Stimulated activated CD8-positive, alpha-beta memory T cell treated with anti-CD3 and anti-CD28 coated beads, Interleukin-7, amount 100 ng/mL, for 1 hour (primary cell): ENCODE measurements at places on chromosomes 12 and 14.

- no peak for DNase-seq
These were observed 155.2 kb downstream of the LRIG3 start for GRCh38 chr12:58765076-58765475.

- no peak for DNase-seq
These were observed 111.0 kb upstream of the PZP start for GRCh38 chr12:9319044-9319841.

DNA sequence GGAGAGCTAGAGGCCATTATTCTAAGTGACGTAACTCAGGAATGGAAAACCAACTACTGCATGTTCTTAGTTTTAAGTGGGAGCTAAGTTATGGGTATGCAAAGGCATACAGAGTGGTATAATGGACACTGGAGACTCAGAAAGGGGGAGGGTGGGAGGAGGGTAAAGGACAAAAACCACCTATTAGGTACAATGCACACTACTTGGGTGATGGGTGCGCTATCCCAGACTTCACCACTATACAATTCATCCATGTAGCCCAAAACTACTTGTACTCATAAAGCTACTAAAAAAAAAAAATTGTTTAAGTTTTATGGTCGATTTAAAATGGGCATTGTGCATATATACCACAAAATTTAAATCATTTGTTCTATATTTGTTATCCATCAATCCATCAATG, 24.3 kb downstream of the SLC41A2 start:
- DNase-seq, result no peak

DNA sequence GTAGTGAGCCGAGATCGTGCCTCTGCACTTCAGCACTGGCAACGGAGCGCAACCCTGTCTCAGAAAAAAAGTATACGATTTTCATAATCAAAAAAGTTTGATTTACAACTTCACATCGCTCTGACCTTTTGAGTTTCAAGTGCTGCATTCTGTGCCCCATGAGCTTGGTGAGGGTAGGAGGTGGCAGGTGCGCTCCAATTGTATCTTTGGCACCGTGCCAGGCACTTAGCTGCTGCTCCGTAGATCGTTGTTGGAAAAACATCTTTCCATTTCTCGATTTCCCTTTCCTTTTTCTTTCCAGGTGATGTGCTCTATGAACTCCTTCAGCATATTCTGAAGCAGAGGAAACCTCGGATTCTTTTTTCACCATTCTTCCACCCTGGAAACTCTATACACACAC, 203.7 kb downstream of the ETV6 start:
- no peak for DNase-seq

DNA sequence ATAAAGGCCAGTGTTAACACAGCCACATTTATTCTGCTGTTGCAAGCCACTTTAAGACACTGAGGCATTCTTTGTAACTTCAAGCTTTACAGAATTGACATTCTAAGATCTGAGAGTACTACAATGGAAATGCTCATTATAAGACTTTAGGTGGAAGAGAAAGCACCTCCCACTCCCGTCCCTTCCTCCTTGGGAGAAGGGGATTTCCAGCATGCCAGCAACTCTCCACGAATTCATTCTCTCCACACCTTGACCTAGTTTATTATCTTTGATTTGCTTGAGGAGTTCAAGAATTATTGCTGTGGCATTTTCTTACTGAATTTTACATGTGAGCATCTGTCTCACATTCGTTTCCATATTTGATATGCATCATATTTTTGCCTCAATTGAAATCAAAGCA, 644.4 kb upstream of the MIS18BP1 start:
- DNase-seq, result no peak

DNA sequence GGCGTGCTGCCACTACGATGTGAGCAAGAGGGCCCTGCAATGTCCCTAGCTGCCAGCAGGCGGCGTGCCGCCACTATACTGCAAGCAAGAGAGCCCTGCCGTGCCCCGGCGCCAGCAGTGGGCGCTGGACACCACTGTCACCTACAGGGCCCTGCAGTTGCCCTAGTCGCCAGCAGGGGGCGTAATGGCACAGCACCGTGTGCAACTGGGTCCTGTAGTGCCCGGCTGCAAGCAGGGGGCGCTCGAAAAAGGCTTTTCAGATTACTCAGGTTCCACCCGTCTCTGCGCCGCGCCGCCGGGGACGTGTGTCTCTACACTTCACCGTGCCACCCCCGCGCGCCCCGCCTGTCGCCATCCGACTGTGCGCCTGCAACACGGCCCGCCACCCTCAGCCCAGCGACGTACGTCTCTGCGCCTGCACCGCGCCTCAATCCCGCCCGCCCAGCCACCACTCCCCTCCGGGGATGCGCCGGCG, 1356.9 kb downstream of the TMEM121 start:
- DNase-seq, result no peak

- DNase-seq, result no peak
These were observed 1292.2 kb upstream of the TMEM132C start for GRCh38 chr12:126974779-126975178.

GRCh38 chr14:19828314-19828713, 24.7 kb downstream of the OR4N2 start:
- DNase-seq, result no peak

DNA sequence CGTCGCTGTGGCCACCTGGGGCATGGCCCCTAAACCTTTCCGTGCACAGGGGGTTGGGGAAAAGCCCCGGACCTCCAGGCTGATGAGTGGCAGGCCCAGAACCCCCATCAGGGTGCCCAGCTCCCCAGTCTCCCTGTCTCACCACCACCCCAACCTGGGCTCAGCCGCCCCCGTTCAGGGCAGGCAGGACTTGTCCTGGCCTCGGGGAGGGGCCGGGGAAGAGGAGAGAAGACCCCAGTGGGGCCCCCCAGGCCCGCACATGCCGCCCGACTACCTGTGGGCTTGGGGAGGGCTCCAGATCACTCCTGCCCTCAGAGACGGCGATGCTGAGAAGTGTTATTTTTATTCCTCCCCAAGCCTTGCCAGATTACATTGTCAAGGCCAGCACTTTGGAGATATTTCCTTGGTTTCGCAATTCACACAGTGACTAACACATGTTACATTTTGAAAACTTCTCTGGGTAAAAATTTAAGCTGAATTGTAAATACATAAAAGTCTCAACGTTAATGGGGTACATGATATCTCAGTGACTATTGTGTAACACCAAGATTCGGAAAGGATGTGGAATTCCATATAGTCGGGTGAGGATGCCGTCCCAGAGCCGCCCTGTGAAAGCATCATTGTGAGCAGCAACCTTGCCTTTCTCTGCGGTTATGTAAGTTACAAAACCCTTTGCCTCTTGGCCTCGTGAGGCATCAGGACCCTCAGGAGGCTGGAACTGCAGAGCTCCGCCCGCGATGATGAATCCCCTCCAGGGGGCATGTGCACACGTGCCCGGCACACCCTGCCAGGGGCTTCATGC, 85.6 kb upstream of the DIO3 start:
- no peak for DNase-seq

DNA sequence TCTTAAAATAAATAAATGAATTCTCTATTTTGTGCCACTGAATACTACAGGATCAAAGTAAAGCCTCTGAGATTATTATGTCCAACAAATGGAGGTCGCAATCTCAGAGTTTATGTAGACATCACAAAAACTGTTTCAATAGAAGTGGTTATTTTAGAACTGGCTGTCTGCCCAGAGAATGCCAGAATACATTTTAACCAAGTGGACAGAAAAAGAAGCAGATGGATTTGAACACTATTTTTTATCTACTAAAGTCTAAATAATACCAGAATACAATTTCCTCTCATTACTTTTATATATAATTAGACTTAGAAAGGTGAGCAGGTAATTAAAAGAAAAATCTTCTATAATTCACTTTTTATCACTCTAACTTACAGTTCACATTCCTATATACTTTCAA, 118.3 kb downstream of the MED13L start:
- no peak for DNase-seq

DNA sequence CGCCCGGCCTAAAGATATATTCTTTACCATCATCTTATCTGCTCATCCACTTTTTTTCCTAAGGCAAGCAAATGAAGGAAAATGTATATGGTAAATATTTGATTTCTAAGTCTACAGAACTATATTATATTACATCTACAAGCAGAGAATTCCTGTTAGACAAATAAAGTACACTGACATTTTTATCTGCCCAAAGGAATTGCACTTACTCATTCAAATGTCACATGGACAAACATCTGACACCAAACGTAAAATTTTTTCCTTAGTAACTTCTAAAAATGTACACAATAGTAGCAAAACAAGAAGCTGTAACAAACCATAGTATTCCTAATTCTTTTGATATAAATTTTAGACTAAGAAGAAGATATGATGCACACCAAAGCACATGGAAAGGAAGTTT, 51.0 kb downstream of the SPPL3 start:
- DNase-seq, result no peak

DNA sequence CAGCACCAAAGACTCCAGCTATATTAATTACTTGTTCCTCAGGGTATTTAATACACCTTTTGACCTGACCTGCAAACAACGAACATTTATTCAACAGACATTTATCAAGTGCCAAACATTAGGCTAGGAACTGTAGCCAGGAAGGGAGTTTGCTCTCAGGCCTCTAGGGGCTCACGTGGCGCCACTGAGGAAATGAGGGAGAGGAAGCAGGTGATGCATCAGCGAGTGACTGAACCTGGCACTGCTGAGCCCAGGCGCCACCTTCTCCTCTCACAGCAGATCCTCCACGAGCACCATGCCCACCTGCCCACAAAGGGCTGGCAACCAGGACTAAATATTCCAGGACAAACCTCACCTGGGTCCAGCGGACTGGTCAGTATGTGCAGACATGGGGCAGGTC, 50.2 kb downstream of the SETD3 start:
- no peak for DNase-seq

DNA sequence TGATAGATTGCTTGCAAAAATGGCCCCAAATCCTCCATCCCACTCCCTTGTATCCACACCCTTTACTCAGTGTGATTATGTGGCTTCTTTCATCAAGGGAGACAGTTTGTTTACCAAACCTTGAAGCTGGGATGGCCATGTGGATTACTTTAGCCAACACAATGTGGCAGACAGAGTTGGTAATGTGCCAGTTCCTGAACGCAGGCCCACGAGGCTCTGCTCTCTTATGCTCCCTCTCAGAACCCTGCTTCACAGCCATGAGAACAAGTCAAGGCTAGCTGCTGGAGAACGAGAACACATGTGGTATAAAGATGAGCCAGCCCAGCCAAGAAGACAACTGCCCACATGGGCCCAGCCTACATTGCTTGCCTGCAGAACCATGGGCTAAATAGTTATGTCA, 162.3 kb downstream of the NDUFA12 start:
- no peak for DNase-seq

- DNase-seq, result no peak
These were observed 57.8 kb downstream of the SLCO1B3 start for GRCh38 chr12:20868277-20868676.

DNA sequence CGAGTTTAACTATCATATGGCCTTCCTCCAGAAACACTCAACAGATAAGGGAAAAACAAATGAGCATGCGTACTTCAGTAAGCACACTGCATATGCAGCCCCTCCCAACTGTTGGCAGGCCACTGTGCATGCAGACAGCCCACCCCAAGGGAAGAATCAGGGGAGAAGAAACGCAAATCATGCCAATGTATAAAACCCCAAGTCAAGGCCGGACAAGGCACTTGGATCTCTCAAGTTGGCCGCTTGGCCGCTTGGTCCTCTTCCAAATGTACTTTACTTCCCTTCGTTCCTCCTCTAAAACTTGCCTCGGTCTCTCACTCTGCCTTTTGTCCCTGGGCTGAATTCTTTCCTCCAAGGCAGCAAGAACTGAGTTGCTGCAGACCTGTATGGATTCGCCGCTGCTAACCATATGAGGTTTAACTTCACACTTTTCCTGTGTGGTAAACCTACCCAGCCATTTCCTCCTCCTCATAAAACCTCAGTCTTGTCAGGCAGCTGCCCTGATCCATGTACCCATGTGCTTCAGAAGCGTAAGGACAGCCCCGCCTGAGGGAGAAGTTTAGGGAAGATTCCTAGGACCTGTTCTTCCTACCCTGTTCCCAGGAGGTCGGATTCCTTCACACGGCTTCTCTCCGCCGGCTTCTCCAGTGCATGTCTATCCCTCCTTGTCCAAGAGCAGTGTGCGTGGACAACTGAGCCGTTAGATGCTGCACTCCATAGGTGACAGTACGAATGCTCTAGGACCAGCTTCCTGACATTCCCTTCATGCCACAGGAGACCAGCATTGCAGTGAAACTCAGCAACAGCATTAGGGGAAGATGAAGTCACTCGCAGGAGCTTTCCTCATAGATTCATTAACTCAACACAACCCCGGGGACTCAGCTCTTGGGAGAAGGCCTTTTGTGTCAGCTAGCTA, 188.0 kb downstream of the MON2 start:
- no peak for DNase-seq

DNA sequence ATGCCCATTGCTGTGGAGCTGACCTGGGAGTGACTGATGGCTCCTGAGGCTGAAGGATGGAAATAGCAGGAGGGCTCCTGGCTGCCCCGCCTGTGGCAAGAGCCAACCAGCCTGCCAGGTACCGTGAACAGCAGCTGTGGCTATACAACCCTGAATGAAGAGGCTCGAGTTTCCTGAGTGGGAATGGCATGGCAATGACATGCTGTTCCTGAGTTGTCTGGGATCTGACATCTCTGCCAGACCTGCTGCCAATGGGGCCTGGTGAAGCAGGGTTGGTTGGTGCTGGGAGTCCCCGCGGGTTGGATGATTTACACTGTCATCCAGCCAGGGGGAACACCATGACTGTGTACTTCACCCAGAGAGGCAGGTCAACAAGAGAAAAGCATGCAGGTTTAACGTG, 31.8 kb upstream of the LRRC10 start:
- DNase-seq, result no peak

DNA sequence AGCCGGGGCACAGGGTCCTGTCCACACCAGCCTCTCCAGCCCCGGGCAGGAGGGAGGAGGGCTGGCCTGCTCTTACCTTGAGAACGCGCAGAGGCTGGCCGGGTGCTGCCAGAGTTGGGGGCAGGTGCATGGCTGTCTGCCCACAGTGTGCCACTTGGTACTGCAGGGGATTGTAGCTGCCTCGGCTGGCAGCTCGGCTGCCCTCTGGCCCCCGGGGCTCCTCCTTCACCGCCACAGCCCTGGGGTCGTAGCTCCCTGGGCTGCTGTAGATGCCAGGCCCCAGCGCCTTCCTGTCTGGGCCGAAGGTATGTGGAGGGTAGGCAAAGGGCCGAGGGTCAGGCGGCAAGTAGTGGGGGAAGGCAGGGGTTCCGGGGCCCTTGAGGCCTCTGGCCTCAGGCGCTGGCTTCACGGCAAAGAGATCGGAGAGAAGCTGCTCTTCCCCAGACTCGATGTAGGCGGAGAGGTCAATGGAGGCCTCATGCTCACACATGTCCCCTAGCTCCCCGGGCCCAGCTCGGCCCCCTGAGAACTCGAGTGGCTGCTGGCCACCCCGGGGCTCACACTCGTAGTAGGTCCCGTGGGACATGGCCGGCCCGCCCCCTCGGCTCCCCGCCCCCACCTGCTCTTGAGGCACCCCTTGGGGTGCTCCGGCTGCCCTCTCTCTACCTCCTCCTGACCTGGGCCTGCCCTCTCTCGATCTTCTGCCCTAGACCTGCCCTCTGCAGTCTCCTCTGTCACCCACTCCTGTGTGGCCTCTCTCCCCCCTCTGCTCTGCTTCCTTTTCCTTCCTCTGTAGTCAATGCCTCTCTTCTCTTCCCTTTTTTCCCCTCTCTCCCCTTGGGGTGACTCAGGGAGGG, at the start of gene CEBPE:
TSS of gene CEBPE (minus strand) at position 750 of the 857 bp plus-strand sequence. CDS start at position 586, 164 bp downstream.
- no peak for DNase-seq

GRCh38 chr14:65179918-65180724, 77.8 kb upstream of the MAX start:
- no peak for DNase-seq
